ENCODE measurements at places on chromosomes 13 and 19.

- no peak for DNase-seq
Observed at GRCh38 chr19:18590273-18591272, 2.0 kb downstream of the REX1BD start.

DNA sequence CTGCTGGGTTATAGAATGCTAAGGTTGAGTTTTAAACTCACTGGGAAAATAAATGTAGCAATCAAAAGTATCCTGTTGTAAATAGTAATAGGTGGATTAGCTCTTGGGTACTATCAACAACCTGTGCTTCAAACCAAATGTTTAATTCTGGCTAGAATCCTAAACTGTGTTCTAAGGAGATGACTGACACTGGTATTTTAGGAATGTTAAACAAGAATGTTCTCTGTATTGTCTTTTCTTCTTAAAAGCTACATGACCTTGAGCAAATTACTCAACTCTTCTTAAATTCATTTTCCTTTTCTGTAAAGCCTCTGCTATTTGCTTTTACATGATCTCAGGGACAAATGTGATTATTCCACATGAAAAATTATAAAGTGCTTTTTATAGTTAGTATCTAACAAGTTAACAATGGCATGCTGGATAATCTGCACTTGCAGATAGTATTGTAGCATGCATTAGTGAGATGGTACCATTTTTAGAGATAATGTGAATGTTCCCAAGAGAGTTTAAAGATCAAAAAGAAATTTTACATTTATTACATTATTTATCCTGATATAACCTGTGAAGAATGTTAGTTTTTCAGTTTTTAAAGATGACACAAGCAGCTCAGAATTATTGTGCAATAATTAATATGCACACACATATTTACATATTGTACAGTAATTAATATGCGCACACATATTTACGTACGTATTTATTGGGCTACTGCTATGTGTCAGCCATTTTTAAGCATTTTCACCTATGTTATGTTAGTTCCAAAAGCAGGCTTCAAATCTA, 13.6 kb upstream of the EPSTI1 start:
- DNase-seq, result no peak

DNA sequence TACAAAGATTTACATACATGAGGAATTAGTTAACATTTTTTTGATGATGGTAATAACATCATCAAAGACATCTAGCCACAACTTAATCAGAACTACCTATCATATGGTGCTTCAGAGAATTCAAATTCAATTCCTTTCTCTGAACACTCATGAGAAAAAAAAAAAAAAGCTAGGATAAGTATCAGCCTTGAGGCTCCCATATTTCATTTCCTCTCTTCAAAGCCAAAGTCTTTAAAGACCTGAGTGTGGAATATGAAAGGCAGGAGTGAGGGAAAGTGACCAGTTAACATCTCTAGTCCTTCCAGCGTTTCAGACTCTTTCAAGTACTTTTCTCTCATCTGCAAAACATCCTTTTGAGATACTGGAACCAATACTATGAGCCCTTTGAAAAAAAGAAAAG, 137.5 kb downstream of the DCLK1 start:
- no peak for DNase-seq

DNA sequence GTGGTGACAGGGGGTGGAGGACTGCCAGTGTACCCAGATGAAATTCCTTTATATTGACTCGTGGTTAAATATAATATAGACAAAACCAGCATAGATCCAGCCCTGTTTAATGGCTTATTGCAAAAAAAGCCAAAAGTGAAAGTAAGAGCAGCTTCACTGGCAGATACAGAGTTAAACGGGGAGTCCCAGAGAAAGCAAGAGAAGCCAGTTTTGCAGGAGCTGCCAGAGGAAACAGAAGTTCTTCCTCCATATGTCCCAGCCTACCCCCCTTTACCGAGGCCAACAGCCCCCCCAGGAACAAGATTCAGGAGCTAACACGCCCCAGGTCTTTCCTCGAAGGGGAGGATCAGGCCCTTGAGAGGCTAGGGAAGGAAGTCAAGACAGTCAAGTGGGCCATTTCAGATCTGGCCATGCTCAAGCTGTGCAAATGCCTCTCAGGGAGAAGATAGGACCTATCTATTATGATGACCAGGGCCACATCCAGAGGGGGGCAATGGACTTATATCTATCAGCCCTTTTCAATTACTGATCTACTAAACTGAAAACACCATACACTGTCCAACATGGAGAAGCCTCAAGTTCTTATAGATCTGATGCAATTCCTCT, 47.2 kb upstream of the ZNF737 start:
- DNase-seq, result no peak

- no peak for DNase-seq
Observed at GRCh38 chr13:113861433-113862030, 2.3 kb downstream of the GAS6 start.

Data from uterus (tissue), 4 donors.